ENCODE measurements at places on chromosomes 5 and 9.

DNA sequence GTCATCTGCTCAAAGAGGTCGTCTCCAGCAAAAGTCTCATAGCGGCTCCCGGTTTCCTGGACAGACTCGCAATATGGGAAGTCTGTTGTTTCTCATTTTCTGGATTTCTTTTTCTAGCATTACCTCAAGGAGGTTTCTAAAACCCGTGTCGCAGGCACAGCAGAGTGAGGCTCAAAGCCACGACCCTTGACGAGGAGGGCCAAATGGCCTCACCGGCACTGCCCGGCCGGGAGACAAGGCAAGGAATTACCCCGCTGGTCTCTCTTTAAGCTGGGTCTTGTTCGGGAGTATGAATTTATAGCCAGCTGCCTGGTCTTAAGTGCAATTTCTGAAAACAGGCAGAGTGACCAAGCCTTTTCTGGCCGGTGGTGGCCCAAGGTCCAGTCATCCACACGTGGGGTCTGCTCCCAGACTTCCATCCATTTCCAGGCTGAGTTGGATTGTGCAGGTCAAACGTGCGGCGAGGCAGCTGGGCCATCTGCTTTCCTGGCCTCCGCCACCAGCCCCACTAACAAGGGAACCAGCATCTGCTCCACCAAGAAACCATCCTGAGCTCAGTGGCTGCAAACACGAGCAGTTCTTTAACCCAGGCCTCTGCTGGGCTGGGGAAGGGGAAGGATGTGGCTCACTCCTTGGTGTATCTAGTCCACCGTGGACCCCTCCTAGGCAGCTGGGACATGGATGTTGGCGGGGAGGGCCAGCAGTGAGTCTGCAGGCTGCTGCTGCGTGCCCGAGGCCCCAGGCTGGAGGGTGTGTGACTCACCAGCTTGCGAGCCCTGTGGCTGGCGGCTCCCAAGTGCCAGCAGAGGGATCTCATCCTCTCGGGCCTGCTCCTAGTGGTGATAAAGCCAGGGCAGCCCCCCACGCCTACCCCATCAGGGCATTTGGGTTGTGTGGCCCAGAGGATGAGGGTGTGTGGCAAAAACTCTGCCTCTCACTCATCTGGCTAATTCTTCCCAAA is 55.6 kb upstream of the COL5A1 start:
- no peak for DNase-seq

GRCh38 chr9:93319992-93320500 is 131.4 kb upstream of the FAM120A start:
- no peak for DNase-seq

- no peak for DNase-seq
These were observed 34.8 kb downstream of the FBXO38 start for GRCh38 chr5:148418511-148418910.

DNA sequence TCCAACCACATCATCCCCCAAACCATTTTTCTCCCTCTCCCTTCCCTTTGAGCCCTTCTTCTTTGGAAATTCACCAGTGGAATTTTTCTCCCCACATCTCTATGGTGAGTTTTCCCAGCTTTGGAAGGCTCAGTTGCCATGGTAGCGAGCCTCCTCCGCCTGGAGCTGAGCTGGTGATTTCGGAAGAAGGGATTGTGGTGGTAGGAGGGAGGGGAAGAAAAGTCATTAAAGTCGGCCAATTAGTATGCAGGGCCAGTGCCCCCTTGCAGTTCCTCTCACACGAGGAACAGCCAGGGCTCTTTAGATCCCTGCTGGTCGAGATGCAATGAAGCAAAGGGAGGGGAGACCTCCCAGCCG is 322.0 kb downstream of the NTRK2 start:
- DNase-seq: no peak

DNA sequence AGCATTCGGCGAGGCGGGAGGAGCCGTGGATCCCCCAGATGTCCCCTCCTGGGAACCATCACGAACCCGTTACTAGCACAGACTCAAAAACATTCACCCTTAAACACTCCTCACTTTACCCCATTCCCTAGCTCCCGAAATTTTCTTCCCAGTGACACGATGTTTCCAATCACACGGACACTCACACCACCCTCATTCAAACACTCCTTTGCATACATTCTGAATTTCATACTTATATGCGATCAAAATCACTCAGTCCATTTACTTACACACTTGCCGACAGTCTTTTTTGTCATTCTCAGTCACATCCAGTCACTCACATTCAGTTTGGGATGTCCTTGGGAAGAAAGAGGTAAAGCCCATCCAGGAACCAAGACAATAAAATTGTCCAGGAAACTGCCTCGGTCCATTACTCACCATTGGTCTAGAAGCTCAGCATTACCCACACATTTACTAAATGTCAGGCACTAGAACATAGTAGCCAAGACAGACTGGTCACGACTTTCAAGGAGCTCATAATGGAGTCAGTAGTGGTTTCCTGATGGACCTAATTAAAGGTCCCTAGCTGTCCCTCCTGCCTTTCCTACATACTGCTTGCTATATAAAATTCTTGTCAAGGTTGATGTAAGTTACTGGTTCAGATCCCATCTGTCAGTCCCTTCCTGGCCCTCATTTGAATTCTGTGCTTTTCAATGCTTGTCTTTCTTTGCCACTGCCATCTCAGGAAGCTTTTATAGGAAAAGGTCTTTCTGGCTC is 574 bp downstream of the SLC35A4 start:
- DNase-seq: peak; percentile 56

Measured in endothelial cell of umbilical vein (primary cell).